Activated T-helper 9 cell treated with anti-CD3 and anti-CD28 coated beads, Interleukin-2, amount 50 U/mL, for 16 hours (primary cell): ENCODE measurements at places on chromosomes 13 and 19.

DNA sequence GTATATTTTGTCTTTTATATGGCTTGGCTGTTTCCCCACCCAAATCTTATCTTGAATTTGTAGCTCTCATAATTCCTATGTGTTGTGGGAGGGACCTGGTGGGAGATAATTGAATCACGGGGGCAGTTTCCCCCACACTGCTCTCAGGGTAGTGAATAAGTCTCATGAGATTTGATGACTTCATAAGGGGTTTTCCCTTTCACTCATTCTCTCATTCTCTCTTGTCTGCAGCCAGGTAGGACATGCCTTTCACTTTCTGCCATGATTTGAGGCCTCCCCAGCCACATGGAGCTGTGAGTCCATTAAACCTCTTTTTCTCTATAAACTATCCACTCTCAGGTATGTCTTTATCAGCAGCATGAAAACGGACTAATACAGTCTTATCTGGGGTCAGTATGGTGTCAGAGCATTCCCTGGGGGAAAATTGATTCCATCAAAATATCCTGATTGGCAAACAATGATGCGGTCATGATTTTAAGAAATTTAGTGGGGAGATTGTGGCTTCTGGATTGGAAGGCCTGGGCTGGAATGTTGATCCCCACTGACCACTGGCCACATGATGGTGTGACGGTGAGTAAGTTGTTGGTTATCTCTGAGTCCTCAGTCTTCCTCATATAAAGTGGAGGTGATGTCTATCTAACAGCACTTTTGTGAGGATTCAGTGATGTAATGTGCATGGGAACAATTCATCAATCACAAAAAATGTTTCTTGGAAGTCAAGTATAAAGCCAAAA, 27.5 kb upstream of the ANKRD10 start:
- DNase-seq: peak; percentile 13

DNA sequence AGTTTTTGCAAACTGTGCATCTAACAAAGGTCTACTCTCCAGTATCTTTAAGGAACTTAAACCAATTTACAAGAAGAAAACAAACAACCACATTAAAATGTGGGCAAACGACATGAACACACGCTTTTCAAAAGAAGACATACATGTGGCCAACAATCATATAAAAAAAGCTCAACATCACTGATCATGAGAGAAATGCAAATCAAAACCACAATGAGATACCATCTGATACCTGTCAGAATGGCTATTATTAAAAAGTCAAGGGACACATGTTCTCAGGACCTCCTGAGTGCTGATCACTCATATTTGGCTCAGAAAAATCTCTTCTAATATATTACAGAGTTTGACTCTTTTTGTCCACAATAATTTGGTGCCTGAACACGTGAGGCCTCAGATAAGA, 14.2 kb upstream of the LILRB1 start:
- no peak for DNase-seq

DNA sequence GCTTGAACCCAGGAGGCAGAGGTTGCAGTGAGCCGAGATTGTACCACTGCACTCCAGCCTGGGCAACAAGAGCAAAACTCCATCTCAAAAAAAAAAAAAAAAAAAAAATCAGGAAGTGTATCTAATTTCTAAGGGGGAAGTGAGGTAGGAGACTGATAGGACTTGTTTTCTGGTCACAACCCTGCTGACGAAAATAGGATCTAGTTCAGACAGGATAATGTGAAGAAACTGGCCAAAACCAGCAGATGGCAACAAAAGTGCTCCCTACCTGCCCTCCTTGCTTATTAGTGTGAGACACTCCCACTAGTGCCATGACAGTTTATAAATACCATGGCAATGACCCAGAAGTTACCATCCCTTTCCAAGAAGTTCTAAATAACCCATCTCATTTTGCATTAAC, 36.0 kb upstream of the KPNA3 start:
- no peak for DNase-seq

DNA sequence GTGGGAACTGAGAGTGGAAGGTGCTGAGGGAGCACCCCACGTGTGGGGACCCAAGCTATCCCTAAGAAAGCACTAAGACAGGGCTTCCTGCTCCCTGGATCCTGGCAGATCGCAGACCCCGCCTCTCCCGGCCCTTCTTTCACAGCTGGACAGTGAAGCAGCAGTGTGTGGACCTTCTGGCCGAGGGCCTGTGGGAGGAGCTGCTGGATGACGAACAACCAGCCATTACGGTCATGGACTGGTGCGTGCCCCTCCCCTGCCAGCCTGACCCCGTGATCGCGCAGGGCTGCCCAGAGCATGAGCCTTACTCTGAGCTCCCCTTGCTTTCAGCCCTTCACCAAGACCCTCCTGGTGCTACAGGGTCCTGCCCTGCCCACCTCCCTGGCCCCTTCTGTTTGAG, 2.3 kb downstream of the NCCRP1 start:
- no peak for DNase-seq

GRCh38 chr13:105047676-105048295, 1487.7 kb downstream of the EFNB2 start:
- no peak for DNase-seq

DNA sequence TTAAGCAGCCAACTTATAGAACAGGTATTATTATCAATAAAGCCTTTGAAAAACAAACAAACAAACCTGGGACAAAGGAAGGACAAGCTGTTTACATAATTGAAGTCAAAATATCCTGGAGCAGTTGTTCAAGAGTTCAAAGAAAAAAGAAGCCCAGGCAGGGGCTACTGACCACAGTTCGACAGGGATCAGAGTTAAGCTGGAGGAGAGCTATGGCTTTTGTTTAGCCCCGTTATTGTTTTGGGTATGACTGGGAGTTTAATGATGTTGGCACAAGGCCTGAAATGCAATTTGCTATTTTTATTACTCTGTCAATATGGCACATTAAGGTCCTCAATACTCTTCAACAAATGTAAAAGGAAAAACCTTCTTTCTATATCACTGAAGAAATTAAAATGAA, 624.4 kb upstream of the KLHL1 start:
- DNase-seq: no peak

- DNase-seq: no peak
Observed at GRCh38 chr13:39787086-39787487, 131.6 kb downstream of the COG6 start.

- DNase-seq: no peak
Observed at GRCh38 chr13:53638040-53638439, 609.4 kb downstream of the OLFM4 start.

- no peak for DNase-seq
Observed at GRCh38 chr19:14654786-14655560, 19.7 kb downstream of the ADGRE3 start.

- DNase-seq: no peak
Observed at GRCh38 chr13:38606699-38607535, 80.0 kb upstream of the FREM2 start.

DNA sequence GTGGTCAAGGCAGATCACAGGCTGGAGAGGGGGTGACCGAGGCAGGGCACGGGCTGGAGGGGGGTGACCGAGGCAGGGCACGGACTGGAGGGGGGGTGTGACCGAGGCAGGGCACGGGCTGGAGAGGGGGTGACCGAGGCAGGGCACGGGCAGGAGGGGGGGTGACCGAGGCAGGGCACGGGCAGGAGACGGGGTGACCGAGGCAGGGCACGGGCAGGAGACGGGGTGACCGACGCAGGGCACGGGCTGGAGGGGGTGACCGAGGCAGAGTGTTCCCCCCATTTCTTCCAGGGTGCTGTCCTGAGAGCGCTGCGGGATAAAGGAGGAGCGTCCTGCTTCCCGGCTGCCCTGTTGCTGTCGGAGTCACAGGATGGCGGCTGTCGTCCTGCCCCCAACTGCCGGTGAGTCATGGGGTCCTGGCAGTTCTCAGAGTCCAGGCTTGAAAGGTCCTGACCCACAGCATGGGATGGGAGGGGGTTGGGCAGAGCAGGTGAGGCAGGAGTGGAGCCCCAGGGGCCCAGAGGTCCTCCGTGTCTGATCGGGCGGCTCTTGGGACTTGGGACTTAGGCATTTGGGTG, 5.3 kb downstream of the ZNF557 start:
- no peak for DNase-seq

- no peak for DNase-seq
Observed at GRCh38 chr13:98978280-98978679, 416 bp upstream of the DOCK9 start.

GRCh38 chr13:109687559-109688448, 98.6 kb downstream of the IRS2 start:
- DNase-seq: no peak

DNA sequence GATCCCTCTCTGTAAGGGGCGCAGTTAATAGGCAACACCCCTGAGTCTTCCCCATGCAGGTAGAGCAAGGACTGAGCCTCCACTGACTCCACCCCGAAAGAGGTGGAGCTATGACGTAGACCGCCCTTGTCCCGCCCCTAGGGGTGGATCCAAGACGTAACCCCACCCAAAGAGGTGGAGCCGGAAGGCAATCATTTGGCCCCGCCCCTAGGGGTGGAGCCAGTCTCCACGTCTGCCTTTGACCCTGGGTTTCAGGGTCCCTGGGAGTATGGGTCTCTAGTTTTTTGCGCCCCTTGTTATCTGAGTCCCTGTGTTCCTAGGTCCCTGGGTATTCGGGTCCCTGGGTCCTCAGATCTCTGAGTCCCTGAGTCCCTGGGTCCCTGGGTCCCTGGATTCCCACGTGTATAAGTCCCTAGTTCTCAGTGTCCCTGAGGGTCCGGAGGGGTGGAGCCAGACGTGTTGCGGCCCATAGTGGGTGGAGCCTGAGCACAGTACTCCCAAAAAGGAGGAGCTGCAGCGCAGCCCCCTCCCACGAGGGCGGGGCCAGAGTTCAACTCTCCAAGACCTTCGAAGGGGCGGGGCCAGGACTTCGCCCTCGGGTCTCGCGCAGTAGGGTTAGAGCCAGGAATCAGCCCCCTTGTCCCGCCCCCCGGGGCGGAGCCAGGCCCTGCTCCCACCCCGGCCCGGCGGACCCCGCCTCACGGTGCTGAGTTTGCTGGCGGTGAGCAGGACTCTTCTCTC, 5.3 kb downstream of the DENND1C start:
- DNase-seq: peak; percentile 30

- no peak for DNase-seq
Observed at GRCh38 chr19:16825312-16826052, 3.7 kb upstream of the SIN3B start.

- no peak for DNase-seq
Observed at GRCh38 chr13:112057439-112057735, 9.6 kb upstream of the SOX1 start.

GRCh38 chr13:40922437-40923040, 96.6 kb downstream of the ELF1 start:
- DNase-seq: no peak

GRCh38 chr19:14081797-14082674, 3.5 kb downstream of the C19orf67 start:
- DNase-seq: no peak
